Stimulated activated CD4-positive, alpha-beta T cell treated with anti-CD3 and anti-CD28 coated beads, Interleukin-2, amount 100 ng/mL, for 24 hours (primary cell): ENCODE measurements at places on chromosomes 2 and 18.

DNA sequence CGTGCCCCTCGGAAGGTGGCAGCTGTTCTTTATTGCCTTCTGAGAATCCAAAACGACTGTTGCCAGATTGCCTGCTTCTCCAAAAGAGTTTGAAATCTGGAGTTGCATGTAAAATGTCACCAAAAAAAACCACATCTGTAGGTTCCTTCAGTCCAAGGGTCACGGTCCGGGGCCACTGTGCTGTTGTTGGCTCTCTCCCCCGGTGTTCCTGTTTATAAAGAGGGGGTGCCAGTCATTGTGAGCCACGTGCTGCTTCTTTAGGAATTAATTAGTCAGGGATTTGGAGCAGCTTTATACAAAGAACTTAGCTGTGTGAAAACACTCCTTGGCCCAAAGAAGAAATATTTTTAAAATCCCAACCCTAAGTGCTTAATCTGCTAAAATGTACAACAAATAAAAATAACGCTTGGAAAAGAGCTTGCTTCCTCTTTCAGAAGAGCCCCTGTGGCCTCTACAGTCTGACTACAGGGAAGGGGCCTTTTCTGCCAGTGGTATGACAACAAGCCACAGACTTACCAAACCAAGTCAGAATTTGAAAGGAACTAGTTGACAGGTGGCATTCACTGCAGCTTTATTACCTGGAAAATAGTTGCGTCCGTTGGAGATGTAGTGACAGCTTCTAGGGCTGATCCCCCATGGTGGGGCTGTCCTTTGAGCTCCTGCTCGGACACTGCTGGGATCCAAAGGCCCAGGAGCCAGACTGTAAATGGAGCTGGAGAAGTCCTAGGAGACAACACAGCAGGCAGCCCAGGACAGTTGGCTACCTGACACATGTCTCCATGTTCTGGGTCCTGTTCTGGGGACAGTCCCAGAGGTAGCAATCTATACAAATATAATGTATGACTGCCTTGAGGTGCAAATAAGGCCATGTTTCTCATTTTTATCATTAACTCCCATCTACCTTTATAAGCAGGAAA is 84.5 kb upstream of the SLC1A4 start:
- no peak for DNase-seq

GRCh38 chr18:55115606-55116005 is 156.3 kb upstream of the CCDC68 start:
- DNase-seq = no peak

- DNase-seq = no peak
These were observed 422.0 kb downstream of the CBLN2 start for GRCh38 chr18:72122103-72122502.

GRCh38 chr2:24919037-24919505 is 966 bp downstream of the ADCY3 start:
- DNase-seq = peak; percentile 71

- DNase-seq = no peak
These were observed 2.3 kb downstream of the ZNF513 start for GRCh38 chr2:27378096-27378808.

DNA sequence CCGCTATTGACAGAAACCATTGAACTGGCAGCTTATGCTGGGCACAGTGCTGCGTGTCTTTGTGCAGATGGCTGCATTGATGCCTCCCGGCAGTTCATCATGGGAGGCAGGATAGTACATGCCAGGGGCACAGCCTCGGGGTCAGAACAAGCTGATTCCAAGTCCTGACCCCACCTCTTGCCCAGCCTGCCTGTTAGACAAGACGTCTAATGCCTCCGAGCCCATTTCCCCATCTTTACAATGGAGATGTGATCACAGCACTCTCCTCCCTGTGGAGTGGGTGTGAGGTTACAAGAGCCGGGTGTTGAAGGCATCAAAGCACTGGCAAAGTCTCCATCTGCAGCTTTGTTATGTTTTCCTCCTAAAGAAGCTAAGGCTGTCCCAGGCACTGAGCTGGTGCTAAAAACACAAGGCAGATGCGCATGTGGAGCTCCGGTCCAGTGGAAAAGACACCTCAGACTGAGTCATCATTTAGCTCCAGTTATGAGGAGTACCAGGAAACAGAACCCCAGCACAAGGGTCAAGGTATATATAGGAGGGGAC is 125.7 kb upstream of the EPAS1 start:
- DNase-seq = no peak

- DNase-seq = no peak
These were observed 819 bp upstream of the SERPINE2 start for GRCh38 chr2:224039770-224040440.

DNA sequence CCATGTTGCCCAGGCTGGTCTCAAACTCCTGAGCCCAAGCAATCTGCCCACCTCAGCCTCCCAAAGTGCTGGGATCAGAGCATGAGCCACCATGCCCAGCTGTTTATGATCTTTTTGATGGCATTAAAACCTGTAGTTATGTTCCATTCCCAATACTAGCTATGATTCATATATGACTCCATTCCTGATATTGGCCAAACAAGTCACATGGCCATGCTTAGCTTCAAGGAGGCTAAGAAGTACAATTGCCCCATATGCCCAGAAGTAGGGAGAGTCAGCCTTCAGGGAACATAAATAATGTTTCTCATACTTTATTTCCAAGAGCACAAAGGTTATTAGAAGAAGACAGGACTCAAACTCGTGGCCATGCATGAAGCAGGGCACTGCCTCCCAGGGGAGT is 132.4 kb upstream of the RAB6C start:
- no peak for DNase-seq

- DNase-seq = no peak
These were observed 23.3 kb downstream of the SPTBN1 start for GRCh38 chr2:54479424-54479823.

GRCh38 chr2:107804608-107805498 is 21.8 kb upstream of the RGPD4 start:
- no peak for DNase-seq

DNA sequence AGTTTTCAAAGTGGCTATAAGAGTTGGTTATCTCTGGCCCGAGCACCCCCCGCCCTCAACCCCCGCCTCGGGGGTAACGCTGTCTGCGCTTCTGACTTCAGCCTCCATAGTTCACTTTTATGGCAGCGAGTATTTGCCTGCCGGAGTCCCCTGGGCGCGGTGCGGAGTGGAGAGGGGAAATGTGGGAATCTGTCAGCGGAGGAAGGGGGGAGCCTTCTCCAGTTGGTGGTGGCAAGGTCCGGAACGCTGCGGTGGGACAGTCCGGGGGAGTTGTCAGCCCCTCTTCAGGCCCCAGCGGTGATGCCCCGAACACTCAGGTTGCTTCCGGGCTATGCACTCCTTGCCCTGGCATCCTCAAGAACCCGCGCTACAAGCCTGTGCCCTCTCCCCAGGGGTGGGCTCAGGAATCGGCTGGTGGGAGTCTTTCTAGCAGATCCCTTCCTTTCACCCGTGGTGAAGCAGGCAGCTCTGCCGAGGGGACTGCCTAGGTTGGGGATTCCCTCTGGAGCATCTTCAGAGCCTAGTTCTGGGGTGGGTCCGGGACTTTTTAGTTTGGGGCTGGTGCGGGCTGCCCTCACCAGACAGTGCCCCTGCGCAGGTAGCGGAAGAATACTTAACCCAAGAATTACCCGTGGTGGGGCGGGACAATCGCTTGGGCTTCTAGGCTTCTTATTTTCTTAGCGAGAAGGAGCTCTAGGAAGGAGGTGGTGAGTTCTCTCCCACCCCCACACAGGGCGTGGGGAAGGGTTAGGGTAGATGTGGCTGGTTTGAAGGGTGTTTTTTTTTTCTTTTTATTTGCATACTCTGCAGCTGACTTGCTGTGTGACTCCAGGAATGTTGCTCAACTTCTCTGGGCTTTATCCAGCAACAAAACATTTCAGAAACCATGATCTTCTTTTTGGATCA is 1.6 kb downstream of the ATOH8 start:
- DNase-seq = no peak

DNA sequence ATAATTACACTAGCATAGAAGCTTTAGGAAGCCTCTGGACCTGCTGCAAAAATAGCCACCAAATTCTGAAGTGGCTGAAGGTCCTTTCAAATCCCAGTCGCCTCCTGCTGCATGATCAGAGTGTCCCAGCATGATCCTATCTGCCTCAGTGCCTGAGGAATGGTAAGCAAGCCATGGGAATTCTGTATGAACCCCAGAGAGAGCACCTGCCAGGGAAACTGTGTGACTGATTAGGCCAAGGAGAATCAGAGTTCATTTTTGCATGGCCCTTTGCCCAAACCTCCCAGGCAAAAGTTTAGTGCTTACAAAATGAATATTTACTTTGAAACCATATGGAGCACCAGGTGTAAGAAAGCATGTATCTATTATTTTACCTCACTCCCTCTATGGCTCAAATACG is 221.4 kb downstream of the ARL4C start:
- no peak for DNase-seq

DNA sequence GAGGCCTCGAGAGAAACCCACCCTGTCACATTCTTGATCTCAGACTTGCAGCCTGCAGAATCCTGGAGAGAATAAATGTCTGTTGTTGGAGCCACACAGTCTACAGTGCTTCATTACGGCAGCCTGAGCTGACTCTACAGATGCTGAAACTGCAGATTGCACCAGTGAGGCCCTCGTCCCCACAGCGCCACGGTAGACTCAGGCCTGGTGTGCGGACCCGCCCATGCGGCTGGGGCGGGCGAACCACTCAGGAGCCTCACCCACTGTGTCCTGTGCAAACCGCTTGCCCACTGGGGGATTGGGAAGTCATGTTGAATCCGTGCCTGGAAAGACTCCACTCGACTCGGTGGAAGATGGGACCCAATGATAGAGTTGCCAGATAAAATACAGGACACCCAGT is 125.2 kb upstream of the COPS8 start:
- no peak for DNase-seq

- DNase-seq = peak; percentile 8
These were observed 15.1 kb downstream of the RASGRP3 start for GRCh38 chr2:33491441-33492084.

DNA sequence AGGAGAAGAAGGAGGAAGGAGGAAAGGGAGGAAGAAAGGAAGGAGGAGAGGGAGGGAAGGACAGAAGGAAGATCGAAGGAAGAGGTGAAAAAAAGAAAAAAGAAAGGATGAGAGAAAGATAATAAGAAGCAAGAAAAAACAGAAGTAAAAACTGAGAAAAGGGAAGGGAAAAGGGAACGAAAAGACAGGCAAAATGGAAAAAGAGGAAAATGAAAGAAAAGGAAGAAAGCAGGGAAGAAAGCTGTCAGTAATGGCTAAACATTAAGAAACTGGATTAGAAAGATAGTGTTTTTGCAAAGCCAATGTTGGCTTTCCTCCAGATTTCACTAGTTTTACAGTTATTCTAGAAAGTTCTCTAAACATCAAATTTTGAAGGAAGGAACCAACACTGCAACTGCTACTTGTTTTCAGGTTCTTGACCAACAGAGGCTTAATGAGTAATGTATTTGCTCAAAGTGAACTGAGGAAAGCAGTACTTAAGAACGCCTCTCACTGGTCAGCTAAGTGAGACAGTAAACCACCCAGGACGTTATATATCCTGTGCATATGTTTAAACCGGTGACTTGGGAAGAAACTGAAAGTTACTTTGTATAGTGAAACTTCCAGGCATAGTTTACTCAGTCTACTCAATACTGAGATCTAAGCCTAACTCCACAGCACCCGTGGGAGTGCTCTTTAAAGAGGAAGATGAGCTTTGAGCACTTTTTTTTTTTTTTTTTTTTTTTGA is 286.2 kb upstream of the TRIB2 start:
- peak; percentile 30 for DNase-seq

DNA sequence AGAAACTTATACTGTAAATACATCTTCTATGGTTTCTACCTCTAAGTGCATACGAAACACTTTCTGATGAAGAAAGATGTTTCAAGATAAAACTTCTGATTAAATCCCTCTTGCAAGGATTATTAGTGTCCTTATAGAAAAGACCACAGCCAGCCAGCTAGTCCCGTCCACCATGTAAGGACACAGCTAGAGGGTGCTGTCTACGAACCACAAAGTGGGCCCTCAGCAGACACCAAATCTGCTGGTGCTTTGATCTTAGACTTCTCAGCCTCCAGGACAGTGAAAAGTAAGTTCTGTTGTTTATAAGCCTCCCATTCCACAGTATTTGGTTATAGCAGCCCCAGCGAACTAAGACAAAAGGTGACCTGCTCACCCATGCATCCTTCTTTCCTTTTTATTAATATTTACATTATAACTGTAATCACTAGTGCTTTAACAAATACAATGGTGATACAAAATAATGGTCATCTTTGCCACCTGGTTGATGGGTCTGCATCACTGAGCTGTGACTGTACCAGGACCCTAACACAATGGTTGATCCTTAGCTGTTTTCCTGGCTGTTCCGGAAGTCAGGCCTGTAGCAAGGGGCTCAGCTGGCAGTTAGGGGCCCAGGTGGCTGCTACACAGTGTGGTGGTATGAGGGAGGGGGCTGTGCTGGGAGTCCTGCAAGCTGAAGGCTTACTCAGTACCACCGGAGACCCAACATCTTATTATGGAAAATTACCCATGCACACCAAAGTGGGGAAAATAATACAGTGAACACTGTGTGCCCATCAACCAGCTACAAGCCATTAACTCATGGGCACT is 108.5 kb upstream of the SMAD7 start:
- DNase-seq = no peak

GRCh38 chr2:15769676-15770547 is 170.4 kb upstream of the MYCN start:
- no peak for DNase-seq

DNA sequence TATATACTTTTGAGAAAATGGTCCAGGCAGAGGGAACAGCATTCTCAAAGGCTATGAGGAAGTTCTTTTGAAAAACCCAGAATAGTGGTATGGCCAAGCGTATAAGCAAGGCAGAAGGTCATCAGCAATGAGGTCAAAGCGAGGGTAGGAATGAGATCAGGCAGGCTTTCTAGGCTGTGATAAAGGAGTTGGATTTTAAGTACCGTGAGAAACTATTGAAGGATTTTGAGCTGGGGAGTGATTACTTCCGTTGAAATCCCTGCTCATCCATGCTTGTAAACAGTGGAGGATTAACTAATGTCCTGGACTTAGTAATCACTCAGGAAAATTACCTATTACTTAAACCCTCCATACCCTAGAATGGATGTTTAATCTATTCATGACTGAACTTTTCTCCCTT is 50.2 kb downstream of the EMILIN2 start:
- DNase-seq = no peak

- no peak for DNase-seq
These were observed 987.7 kb downstream of the TSN start for GRCh38 chr2:122743021-122743675.

DNA sequence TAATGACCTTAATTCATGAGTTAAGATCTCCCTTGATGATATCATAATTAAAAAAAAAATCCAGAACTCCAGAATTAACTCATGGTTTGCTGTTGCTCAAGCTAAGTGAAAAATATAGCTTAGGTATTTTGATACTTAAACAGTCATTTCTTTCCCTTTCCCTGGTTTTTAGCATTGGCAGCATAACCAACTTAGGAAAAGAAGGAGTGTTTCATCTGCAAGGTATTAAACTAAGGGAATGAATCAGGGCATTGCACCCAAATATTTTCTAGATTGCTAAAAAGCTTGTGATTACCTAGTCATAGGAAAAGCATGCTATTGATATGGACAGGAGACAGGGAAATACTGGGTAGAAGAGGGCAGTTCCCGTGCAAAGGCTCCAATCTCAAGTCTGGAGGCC is 207.2 kb downstream of the LRP1B start:
- no peak for DNase-seq
